ENCODE measurements at places on chromosomes 12 and 14.

- no peak overlapping the region for H3K4me3 ChIP-seq
- H3K27me3 ChIP-seq: no peaks in the 10 kb centered on the region
- H3K36me3 ChIP-seq: no peaks in the 10 kb centered on the region
- no peak for DNase-seq
- no peaks in the 10 kb centered on the region for H3K4me1 ChIP-seq
- no peak overlapping the region for H3K27ac ChIP-seq
These were observed 71.2 kb downstream of the KSR2 start for GRCh38 chr12:117897372-117898161.

DNA sequence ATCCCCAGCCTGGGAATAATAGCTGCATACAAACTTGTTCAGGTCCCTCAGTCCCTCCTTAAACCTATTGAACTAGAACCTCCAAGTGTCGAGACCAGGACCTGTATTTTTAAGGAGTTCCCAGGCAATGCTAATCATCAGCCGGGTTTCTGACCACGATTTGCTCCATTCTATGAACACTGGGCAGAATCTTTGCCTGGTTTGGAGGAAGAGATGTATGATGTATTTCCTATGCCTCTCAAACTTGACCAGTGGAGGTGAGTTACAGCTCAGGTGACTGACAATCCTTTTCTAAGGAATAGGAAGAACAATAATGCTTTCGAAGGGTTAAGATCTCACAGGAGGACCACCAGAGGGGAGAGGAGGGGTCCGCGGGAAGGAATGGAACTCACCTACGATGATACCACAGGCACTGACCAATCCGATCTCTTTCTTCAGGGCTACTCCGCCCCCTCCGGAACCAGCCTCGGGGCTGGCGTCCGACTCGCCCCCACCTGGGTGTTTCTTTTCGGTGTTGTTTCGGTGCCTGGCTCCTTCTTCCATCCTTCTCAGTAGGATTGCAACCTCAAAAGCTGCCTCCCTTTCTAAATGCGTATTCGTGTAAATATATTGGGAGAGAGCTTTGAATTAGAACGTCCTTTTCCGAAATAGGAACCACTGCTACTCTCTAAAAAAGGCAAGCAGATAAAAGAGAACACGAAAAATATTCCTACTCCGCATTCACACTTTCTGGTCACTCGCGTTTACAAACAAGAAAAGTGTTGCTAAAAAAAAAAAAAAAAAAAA, 895 bp downstream of the SLC7A8 start:
- DNase-seq: no peak
- H3K4me1 ChIP-seq: peaks cover 2% of the 10 kb centered on the region
- H3K36me3 ChIP-seq: no peaks in the 10 kb centered on the region
- H3K27me3 ChIP-seq: no peaks in the 10 kb centered on the region

GRCh38 chr14:94775091-94775870, 5.4 kb upstream of the GSC start:
- H3K36me3 ChIP-seq: no peaks in the 10 kb centered on the region
- no peak overlapping the region for H3K27ac ChIP-seq
- H3K27me3 ChIP-seq: peaks cover 28% of the 10 kb centered on the region
- no peaks in the 10 kb centered on the region for H3K4me1 ChIP-seq
- H3K4me3 ChIP-seq: no peak overlapping the region
- no peak for DNase-seq

DNA sequence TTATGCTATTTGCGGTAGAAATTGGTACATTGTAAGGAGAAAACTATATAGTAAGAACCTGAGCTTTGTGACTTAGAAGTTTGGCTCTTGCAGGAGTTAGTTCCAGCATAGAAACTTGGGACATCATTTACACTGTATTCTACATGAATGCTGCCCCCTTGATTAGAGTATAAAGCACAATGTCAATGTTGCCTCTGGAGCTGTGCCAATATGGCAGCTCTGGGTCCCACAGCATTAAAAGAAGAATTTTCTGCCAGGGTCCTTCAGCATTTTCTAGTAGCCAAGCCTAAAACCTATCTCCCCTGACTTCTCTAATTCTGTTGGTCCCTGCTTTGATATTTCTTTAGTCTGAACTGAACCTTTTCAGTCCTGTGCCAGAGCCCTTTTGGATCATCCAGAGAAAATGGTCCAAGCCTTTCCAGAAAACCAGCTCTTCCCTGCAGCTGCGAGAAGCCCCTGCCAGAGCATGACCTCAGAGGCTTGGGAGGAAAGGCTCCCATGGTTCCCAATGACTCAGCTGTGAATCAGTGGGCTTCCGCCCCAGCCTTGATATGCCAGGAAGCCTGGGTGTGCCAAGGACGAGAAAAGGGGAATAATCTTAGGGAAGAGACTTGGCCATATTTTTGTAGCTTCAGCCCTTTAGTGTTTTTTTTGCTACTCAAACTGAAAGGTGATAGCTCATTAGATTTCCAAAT, 43.2 kb downstream of the PLEKHG7 start:
- DNase-seq: peak; percentile 49
- no peaks in the 10 kb centered on the region for H3K27me3 ChIP-seq
- no peak overlapping the region for H3K4me3 ChIP-seq

- H3K27ac ChIP-seq: no peak overlapping the region
- H3K4me3 ChIP-seq: no peak overlapping the region
- no peaks in the 10 kb centered on the region for H3K36me3 ChIP-seq
- no peaks in the 10 kb centered on the region for H3K27me3 ChIP-seq
These were observed 63.4 kb upstream of the CSRP2 start for GRCh38 chr12:76942267-76942666.

GRCh38 chr12:3727877-3728632, 24.9 kb downstream of the CRACR2A start:
- no peaks in the 10 kb centered on the region for H3K4me1 ChIP-seq
- H3K4me3 ChIP-seq: no peak overlapping the region
- H3K27me3 ChIP-seq: no peaks in the 10 kb centered on the region
- H3K27ac ChIP-seq: no peak overlapping the region
- DNase-seq: no peak
- H3K36me3 ChIP-seq: no peaks in the 10 kb centered on the region
